ENCODE measurements at places on chromosomes 6 and 20.

GRCh38 chr6:16206595-16207037 lies 31.8 kb upstream of the GMPR start:
- DNase-seq: peak; percentile 54

GRCh38 chr6:142716097-142716496 lies 228.9 kb downstream of the HIVEP2 start:
- no peak for DNase-seq

DNA sequence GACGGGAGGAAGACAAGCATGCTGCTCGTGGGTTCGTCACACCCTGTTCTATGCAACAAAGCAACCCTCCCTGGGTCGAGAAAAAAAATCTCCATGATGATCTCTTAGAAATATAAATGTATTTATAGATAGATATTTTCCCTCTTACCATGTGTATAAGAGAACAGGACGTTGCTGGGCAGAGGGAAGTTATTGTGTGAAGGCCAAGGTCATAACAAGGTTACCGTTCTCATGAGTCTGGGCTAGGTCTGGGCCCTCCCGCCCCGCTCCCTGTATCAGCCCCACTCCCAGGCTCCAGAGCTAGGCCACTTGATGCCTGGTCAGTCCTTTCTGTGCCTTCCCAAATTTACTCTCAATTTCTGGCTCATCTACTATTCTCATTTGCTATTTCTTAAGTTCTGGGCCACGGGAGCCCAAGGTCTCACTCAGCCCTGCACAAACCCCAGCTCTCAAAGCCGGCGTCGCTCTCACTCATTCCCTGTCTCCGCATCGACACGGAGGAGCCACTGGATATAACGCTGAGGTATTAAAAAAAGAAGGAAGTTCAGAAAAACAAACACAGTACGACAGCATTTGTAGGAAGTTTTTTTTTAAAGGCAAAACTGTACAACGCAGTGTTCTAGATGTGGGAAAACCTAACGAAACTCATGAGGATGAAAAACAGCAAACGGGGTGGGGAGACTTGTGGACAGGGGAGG lies 96.8 kb downstream of the PSMG4 start:
- DNase-seq: peak; percentile 77

DNA sequence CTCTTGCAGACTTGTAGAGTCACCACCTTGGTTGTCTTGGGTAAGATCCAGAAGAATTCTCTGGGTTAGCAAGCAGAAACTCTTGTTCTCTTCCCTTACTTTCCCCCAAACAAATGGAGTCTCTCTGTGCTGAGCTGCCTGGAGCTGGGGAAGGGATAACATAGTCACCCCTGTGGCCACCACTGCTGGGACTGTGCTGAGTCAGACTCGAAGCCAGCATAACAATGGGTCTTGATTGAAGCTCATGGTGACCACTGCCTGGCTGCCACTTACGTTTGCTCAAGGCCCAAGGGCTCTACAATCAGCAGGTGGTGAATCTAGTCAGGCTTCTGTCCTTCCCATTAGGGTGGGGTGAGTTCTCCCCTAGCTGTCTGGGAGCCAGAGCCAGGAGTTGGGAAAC lies 15.4 kb upstream of the ERVFRD-1 start:
- no peak for DNase-seq
